Stimulated activated CD4-positive, alpha-beta T cell treated with anti-CD3 and anti-CD28 coated beads, Interleukin-15, amount 100 ng/mL, for 1 hour (primary cell): ENCODE measurements at places on chromosomes 5 and 9.

- no peak for DNase-seq
These were observed 17.3 kb downstream of the TTC33 start for GRCh38 chr5:40738502-40738901.

DNA sequence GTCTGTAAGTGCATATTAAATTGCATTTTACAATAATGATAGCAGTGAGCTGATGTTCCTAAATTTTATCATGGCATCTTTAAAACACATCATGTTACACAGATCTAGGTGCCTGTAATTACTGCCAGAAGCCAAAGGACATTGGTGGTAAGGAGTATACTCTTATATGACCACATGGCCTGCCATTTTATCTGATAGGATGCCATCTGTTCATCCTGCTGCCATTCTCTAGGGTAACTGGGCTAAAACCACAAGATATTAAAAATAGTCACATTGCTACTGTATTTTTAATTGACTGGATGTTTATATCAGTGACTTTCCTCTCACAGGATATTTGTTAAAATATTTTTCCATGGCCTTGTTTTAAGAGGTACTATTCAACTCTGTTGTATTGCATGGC, 53.1 kb downstream of the HCN1 start:
- no peak for DNase-seq

GRCh38 chr5:36777105-36777757, 99.3 kb upstream of the NIPBL start:
- DNase-seq, result no peak

DNA sequence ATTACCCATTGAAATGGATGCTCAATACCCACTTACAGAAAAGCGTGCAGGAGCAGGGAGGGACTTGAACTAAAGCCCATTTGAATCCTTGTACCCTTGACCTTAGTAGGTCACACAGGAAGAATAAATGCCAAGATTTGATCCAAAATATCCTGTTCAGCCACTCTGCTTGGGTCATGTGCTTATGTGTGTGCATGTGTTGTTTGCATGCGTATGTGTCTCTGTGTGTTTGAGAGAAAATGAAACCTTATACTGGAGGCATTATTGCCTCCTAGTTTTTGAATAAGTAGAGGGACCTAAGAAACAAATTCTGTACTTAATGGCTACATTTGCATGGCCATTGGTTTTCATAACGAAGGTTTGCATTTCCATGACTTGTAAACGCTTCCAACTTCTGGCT, 63.4 kb upstream of the TRIM32 start:
- DNase-seq, result no peak
